Putamen (tissue), 1 donor: ENCODE measurements at places on chromosomes 1 and 21.
A peak's percentile ranks its signal among the peaks of the same experiment; 100 is the strongest.

DNA sequence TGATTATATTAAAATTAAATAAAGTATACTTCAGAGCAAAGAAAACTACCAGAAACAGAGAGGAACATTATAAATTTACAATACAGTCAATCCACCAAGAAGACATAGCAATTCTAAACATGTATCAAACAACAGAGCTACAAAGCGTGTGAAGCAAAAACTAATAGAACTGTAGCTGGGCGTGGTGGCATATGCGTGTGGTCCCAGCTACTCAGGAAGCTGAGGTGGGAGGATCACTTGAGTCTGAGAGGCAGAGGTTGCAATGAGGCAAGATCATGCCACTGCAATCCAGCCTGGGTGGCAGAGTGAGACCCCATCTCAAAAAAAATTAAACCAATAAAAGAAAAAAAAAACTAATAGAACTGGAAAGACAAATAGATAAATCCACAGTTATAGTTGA is 12.3 kb downstream of the CCDC185 start:
- DNase-seq: no peak

GRCh38 chr1:154541231-154541630 is 17.2 kb downstream of the UBE2Q1 start:
- no peak for DNase-seq

DNA sequence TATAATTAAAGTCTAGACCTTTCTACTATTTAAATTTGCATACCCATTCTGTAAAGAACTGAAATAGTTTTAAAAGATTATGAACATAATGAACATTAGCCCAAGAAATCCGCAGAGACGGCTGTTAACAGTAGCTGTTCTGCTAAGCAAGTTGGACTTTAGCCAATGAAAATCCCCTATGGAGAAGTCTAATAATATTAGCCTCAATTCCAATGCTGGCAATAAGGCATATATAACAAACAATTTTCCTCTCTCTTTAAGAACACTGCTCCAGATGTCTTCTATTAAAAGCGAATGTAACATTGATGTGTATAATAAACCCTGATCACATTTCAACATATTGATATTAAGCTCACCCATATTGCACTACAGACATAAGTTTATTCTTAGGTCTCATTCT is 221.3 kb upstream of the KCTD3 start:
- no peak for DNase-seq

GRCh38 chr1:94279038-94279437 is 41.7 kb upstream of the ARHGAP29 start:
- no peak for DNase-seq

DNA sequence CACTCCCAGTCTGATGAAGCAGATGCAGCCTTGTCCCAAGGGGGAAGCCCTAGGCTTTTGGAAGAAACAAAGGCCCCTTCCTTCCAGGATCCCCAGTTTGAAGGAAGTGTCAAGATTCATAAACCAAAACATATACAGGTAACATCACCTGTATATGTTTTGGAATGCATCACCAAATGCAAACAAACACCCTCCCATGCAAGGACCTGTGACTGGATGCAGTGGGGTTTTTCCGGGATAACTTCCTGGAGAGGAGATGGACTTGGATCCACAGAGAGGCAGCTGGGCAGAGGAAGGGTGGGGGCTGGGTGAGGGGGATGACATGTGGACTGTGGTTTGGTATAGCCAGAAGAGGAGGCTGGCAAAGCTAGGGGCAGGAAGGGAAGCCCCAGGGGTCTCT is 1.5 kb upstream of the PLA2G2F start:
- DNase-seq: no peak

DNA sequence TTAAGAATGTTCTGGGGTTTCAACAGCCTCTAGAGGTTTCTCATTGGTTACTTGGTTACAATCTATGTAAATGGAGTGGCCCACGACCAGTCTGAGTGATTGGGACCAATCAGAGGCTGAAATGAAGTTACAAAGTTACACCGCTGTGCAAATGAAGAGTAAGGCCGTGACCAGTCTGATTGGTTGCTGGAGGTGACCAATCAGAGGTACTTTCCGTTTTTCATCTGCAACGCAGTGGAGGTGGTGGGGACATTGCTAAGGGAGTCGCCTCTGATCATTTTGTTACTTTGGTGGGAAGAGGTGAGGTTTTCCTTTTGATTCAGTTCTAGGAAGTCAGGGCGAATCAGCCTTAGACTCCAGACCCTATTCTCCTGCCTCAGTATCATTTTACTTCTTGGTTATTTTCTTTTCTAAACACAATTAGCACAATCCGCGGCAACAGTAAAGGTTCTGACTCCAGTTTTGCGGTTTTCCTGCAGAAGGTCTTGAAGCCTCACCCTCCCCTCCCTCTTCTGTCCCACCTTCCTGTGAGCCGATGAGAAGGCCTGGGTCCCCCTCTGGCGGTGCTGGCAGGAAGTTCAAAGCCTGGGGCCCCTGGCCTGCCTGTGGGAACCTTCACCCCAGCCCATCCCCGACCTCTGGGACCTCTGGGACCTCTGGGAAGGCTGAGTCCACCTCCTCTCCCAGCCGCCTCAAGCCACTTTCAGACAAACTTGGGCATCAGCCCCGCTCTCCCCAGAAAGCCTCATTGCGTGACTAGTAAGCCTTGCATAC is 38.7 kb upstream of the TTC34 start:
- no peak for DNase-seq

DNA sequence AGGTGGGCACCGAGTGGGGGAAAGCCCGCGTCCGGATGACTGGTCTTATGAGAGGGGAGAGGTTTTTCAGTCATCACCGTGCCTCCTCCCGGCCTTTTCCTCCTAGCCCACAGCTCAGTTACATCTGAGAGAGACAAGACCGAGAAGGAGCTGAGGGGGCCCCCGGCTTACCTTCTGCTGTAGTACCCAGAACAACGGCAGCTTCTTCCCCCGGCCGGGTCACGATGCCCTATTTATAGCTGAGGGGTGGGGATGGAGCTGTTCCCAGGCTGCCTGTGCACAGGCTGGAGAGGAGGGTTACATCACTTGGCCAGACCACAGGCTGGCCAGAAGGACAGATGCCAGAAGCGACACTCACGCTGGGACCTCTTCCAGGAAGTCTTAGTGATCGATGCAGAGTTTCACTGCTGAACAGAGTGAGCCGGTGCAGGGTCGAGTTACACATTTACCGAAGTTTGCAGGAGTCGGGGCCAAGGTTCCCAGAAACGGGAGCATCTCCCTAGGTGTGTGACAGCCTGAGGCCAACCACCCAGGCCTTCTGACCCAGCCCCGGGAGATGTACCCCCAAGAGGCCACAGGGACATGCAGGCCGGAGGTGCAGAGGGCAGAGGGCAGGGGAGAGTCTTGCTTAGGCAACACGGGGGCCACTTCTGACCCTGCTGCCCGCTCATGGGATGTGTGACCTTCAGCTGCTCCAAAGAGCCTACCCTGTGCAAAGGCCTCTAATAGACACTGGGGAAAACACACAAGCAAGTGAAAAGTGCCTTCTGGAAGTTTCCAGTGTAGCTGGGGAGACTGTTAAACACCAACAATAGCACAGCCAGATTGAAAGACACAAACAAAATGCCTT is at the start of gene AGT:
Gene AGT, minus strand, starts transcription at position 208 of the 850 bp plus-strand sequence. CDS start 3,299 bp downstream, outside the sequence.
- peak; percentile 83 for DNase-seq

- DNase-seq: no peak
Observed at GRCh38 chr1:79052829-79053449, 46.4 kb upstream of the ADGRL4 start.

DNA sequence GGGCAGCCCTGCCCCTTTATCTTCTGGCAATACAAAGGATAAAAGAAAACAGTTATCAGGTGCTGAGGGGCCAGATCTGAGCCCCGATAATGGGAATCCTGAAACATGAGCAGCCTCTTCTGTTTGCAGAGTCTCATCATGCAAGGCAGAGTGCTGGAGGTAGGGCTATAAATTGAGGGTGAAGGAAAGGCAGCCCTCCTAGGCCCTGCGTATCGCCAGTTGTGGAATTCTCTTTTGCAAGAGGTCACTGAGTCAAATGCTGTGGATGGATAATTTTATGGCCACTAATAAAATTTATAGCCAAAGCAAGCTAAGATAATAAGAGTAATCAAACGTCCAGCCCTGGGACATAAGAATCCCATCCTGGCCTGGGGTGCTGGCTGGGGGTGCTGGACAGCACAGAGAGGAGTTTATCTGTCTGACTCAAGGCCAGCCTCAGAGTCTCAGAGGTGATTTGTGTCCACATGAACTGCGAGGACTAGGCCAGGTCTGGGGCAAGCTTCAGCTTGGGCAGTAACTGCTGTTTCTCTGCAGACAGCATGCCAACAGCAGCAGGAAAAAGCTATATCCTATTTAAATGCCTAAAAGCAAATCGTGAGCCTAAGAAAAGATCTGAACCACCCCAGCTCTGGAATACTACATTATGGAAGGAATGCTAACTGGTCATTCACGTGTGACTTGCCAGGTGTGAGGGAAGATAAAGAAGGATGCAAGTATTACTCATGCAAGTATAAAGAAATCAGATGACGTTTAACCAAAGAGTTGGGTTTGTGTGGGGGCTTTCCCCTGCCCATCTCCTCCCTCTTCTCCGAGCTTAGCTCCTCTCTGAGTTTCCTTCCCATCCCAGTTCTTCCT is 254.8 kb downstream of the KIF26B start:
- no peak for DNase-seq

- no peak for DNase-seq
Observed at GRCh38 chr1:23399229-23399628, 25.3 kb downstream of the TCEA3 start.
